ENCODE measurements at places on chromosomes 7 and 10. TPM values are rescaled to one million over a fixed set of nuclear protein-coding genes. Genes with fewer than 3 reads are reported as not detected.

DNA sequence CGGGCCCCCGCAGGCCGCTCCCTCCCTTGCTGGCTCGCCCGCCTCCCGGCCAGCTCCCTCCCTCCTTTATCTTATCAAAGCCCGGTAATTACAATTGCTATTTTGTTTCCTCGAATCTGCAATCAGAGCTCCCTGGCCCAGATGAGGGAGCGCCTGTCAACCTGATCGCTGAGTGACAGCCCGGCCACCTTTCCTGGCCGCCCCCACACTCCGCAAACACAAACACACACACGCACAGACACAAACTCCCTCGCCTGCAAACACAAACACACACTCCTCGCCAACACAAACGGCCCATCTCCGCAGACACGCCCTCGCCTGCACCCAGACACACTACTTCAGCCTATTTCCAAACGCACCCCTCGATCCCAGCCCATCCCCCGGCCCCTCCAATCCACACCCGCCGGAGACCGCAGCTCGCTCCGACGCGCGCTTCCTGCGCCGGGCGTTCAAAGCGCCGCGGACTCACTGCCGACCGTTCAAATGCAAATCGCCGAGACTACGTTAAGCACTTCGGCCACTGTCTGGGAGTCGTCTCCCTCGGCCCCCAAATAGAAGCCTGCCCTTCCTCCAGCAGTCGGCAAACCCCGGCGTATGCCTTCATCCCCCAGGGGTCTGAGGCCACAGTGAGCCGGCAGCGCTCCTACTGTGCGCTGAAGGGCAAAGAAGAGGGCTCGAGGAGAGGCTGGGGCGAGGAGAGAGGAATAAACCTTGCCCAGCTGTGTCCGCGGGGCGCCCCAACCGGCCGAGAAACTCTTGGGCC, 3.0 kb upstream of the FGF8 start:
- H3K36me3 ChIP-seq, result peaks cover 15% of the 10 kb centered on the region
- H3K4me1 ChIP-seq, result peaks cover 40% of the 10 kb centered on the region
- peak overlapping the region; percentile 71 for H3K27ac ChIP-seq
- H3K27me3 ChIP-seq, result peaks cover 55% of the 10 kb centered on the region
- no peak for DNase-seq

METTL27 gene
- total RNA-seq, result 8.5 TPM

ANKRD2 gene
- not detected for total RNA-seq

GRCh38 chr7:142571581-142571980, 177.7 kb upstream of the PRSS1 start:
- DNase-seq, result no peak
- no peak overlapping the region for H3K27ac ChIP-seq
- no peaks in the 10 kb centered on the region for H3K4me1 ChIP-seq
- no peak overlapping the region for H3K4me3 ChIP-seq
- peaks cover under 1% of the 10 kb centered on the region for H3K27me3 ChIP-seq

OR13A1 gene
- total RNA-seq, result 0.14 TPM

GRCh38 chr7:32670110-32671025, 175.1 kb downstream of the AVL9 start:
- H3K36me3 ChIP-seq, result no peaks in the 10 kb centered on the region
- peaks cover 8% of the 10 kb centered on the region for H3K4me1 ChIP-seq
- DNase-seq, result no peak
- H3K4me3 ChIP-seq, result peak overlapping the region; percentile 17
- H3K27me3 ChIP-seq, result no peaks in the 10 kb centered on the region

TMEM236 gene
- 11.6 TPM for total RNA-seq

Measured in type B pancreatic cell (in vitro differentiated cells).